Activated CD8-positive, alpha-beta memory T cell treated with anti-CD3 and anti-CD28 coated beads, Interleukin-2, amount 10 ng/mL, durations not matched to agents 7 days and 5 days (primary cell): ENCODE measurements at places on chromosomes 13 and 19.

- DNase-seq: no peak
Measured at GRCh38 chr13:77784515-77784914, 87.0 kb downstream of the SLAIN1 start.

GRCh38 chr13:24625870-24626849 is 54.0 kb upstream of the ATP12A start:
- DNase-seq: peak; percentile 72

GRCh38 chr19:50341091-50341564 is 12.0 kb upstream of the KCNC3 start:
- DNase-seq: no peak

DNA sequence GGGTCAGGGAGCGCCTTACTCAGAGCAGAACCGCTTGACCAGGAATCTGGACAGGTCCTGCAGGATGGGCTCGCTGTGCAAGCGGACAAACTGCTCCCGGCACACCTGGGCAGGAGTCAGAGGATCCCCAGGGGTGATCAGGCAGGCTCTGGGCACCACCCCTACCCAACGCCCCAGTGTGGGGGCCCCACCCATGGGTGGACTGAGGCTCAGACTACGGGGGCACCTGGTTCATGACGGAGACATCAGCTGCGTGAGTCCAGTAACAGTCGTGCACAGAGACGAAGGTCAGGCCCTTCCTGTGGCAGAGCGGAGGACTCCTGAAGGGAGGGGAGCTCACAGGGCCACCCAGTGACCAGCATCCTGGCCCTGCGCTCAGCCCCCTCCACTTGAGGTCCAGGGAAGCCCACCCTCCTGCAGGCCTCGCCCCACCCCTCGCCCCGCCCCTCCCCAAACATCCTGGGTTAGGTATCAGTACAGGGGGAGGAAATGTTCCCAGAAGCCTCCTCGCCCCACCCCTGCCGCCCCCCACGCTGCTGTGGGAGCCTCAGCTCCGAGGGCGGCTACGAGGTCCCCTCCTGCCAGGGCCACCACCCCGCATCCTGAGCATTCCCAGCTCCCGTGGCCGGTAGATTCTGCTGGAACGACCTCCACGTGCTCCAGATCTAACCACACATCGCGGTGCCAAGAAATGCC is 15.6 kb downstream of the POLRMT start:
- DNase-seq: no peak

- DNase-seq: peak; percentile 73
Measured at GRCh38 chr19:9205501-9206113, 13.8 kb downstream of the OR7D4 start.
